ENCODE measurements at places on chromosomes 13 and 19.

DNA sequence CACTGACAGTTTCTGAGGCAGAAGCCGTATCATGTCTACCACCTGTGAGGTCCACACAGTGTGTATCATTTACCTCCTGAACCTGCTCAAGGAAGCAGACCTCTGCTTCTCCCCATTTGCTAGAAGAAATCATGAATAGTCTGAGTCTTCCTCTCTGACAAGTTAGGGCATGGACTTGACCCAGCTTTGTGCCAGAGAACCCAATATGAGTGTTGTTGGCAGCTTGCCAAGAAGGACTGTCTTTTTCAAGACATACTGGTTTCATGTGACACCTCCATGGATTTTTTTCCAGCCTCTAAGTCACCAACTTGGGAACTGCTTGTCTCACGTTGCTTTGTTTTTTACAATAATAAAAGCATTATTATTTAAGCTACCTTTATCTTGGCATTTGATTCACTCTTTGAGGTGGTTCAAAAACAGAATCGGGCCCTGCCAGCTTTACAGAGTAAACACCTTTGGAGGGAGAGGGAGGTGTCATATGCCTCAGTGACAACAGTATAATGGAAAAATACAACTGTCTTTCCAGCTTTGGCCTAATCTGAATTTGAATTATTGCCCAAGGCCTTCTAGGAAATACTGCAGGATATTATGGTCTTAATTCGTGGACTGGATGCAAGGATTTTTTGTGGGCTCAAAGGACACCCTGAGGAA, 9.6 kb downstream of the ZNF211 start:
- DNase-seq: no peak

DNA sequence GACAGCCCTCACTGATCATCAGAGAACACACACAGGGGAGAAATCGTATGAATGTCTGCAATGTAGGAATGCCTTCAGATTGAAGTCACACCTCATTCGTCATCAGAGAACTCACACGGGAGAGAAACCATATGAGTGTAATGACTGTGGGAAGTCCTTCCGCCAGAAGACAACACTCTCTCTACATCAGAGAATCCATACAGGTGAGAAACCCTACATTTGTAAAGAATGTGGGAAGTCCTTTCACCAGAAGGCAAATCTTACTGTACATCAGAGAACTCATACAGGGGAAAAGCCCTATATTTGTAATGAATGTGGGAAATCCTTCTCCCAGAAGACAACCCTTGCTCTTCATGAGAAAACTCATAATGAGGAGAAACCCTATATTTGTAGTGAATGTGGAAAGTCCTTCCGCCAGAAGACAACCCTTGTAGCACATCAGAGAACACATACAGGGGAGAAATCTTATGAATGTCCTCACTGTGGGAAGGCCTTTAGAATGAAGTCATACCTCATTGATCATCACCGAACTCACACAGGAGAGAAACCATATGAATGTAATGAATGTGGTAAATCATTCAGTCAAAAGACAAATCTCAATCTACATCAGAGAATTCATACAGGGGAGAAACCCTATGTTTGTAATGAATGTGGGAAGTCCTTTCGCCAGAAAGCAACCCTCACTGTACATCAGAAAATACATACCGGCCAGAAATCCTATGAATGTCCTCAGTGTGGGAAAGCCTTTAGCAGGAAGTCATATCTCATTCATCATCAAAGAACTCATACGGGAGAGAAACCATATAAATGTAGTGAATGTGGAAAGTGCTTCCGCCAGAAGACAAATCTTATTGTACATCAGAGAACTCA, 32.5 kb downstream of the ZNF567 start:
- no peak for DNase-seq

GRCh38 chr13:40653527-40654318, 12.7 kb downstream of the FOXO1 start:
- DNase-seq: no peak

GRCh38 chr13:77492982-77493381, 42.5 kb upstream of the SCEL start:
- no peak for DNase-seq

- no peak for DNase-seq
Measured at GRCh38 chr19:1657746-1658145, 5.3 kb upstream of the TCF3 start.

GRCh38 chr13:27168906-27169657, 2.5 kb downstream of the USP12 start:
- no peak for DNase-seq

GRCh38 chr13:73462241-73462640, 403.4 kb downstream of the KLF5 start:
- no peak for DNase-seq

- no peak for DNase-seq
Measured at GRCh38 chr13:60152904-60153303, 10.8 kb downstream of the DIAPH3 start.

GRCh38 chr13:26813321-26813979, 52.9 kb upstream of the GPR12 start:
- no peak for DNase-seq

GRCh38 chr19:49937750-49938381, 8.6 kb upstream of the NUP62 start:
- no peak for DNase-seq

DNA sequence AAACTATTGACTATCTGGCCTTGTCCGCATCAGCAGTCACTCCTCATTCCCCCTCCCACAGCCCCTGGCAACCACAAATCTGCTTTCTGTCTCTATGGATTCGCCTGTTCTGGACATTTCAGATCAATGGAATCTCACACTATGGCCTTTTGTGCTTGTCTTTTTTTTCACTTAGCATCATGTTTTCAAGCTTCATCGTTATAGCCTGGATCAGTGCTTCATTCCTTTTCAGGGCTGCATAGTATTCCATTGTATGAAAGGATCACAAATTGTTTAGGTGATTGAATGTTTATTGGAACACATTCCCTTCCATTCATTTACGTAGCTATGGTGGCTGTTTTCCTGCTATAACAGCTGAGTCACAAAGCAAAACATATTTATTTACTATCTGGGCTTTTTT, 7.7 kb upstream of the PGLYRP2 start:
- DNase-seq: no peak

- DNase-seq: no peak
Measured at GRCh38 chr19:30280018-30280417, 92.2 kb upstream of the ZNF536 start.

DNA sequence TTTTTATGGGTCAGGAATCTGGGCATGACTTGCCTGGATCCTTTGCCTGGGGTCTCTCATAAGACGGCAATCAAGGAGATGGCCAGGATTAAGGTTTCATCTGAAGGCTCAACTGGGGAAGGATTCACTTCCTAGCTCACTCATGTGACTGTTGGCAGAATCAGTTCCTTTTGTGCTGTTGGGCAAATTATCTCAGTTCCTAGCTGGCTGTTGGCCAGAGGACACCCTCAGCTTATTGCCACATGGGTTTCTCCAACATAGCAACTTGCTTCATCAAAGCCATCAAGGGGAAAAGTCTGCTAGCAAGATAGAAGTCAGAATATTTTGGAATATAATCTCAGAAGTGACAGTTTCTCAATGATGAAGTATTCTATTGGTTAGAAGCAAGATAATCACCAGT, 12.2 kb upstream of the EVI5L start:
- DNase-seq: no peak
